HEK293T (cell line): ENCODE measurements at places on chromosomes 7 and 10.
A peak's percentile ranks its signal among the peaks of the same experiment; 100 is the strongest.

- DNase-seq: no peak
These were observed 36.8 kb downstream of the CTBP2 start for GRCh38 chr10:125123476-125124114.

DNA sequence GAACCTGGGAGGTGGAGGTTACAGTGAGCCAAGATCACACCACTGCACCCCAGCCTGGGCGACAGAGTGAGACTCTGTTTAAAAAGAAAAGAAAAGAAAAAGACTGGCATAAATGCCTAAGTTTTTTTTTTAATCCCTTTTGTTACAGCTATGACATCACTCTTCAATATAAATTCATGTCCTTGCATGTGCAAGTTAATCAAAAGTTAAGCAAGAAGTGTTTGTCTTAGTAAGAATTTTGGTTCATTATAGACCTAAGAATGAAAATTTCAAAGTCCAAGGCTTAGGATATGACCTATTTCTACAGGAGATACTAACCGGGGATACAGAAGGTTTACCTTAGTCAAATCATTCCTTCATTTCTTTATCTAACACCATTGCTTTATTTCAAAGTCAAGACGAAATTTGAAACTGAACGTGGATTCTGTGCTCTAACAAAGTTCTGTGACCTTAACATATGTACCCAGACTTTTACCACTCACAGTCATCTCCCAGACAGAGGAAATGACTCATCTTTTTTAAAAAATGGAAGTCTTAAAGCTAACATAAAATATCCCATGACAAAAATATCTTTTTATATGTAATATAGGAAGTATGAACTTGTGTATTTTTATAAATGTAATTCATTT, 29.3 kb upstream of the ITGB8 start:
- DNase-seq: no peak

- no peak for DNase-seq
These were observed 10.9 kb downstream of the SUFU start for GRCh38 chr10:102514487-102515311.

DNA sequence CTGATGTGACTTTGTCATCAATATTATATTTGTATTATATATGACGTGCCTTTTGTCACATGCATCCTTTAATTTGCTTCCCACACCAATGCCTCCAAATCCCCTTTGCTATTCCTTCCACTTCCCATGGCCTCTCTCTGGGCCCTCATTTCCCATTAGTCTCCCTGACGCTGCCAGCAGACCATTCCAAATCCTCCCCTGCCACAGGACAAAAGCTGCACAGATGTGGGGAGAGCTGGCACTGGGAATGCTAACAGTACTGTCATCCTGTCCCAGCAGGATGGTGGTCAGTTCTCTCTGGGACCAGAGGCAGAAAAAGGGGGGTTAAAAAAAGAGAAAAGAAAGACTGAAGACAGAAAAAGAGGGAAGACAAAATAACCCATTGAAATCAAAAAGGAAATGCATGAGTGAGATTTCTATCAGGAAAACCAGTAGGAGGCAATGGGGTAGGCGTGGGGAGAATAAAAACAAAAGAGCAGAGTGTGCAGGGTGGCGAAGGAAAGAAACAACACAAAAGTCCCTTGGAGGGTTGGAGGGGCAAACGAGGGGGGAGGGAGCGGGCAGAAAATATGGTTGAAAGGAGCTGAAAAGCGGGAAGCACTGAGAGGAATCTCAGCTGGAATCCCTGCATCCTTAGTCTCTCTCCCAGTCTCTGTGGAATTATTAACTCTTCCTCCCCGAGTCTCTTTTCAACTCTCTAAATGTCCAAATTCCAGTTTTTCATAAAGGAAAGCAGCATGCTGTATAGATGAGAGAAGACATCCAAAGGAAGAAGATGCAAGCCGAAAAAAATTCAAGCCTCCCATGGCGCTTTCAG, 59.2 kb upstream of the PTN start:
- DNase-seq: no peak

GRCh38 chr7:35705932-35706461, 11.1 kb upstream of the HERPUD2 start:
- DNase-seq: no peak

DNA sequence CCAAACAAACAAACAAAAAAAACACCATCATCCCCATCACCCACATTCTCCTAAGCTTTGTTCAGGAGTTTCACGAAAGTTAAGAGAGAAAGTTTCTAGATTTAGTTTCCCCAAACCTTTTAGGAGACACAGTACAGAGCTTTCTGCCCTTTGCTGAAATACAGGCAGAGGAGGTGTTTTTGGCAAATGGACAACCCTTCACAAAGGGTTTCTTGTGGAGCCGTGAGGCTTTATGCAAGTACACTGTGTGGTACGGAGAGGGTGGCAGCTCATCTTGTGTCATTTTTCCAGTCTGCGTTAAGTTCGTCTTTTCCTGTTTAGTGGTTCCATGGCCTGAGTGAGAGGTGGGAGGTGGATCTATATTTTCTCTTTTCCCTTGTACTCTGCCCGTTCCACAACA, 215.5 kb upstream of the PRKCQ start:
- DNase-seq: no peak

DNA sequence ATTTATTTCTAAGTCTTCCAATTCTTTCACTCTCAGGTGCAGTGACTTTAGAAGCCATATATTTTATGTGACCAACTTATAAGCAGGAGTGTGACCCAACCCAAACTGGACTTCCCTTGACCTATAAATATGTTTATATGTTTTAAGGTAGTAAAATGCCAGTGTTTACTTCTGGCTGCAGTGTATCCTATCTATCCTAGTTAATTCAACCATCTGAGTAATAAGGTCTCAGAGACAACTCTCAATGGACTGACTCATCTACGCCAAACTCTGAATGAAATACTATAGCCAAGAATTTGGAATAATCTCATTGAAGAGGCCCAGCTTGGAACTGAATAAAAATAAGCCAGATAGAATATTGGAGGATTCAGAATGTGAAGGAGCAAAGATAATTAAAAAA, 544.5 kb upstream of the SORCS1 start:
- no peak for DNase-seq

- no peak for DNase-seq
These were observed 373.2 kb downstream of the PLXNA4 start for GRCh38 chr7:132203021-132203420.

GRCh38 chr10:60367024-60367423, 22.7 kb downstream of the ANK3 start:
- no peak for DNase-seq

DNA sequence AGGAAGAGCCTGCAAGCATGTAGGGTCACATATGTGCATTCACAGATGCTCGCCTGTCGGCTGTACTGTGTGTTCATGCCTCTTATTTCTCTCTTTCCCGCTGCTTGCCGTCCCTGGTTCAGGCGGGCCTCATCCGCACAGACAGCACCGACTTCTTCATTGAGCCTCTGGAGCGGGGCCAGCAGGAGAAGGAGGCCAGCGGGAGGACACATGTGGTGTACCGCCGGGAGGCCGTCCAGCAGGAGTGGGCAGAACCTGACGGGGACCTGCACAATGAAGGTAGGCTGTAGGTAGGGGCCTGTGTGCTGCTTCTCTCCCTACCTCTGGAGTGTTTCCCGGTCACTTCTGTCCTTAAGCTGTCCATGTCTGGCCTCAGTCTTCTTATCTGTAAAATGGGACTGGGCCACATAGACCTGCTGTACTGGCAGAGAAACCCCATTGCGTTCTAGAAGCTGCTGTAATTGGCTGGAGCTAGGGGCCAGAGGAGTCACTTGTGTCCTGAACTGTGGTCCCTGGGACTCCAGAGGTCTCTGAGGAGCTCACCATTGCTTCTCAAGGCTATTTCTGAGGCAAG, 30.0 kb downstream of the ADAMTS14 start:
- DNase-seq: no peak

DNA sequence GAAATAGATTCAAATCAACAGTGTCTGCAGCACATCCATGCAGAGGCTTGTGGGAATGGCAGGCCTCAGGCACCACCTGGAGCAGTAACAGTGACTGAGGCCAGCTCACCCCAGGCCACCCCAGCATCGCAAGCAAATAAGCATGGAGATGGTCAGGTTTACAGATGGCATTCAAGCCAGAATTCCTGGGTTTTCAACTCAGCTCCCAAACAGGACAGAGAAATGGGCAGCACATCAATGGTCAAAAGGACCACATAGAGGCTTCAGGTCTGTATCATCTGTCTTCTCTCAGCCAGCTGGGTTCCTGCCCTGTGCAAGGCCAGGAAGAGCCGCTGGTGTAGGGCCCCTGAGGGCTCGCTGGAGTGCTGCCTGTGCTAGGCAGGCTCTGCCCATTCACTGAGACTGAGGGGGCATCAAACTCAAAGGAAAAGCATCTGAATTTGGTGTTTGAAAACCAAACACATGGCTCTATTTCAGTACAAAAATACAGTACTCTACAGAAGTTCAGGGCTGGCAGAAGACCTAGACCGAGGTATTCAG, 112.5 kb downstream of the KMT2E start:
- DNase-seq: no peak

- DNase-seq: peak; percentile 19
These were observed 24.9 kb downstream of the MTURN start for GRCh38 chr7:30159698-30160143.

- no peak for DNase-seq
These were observed 25.6 kb upstream of the MKX start for GRCh38 chr10:27771231-27771630.

- DNase-seq: peak; percentile 34
These were observed 160.9 kb upstream of the BMPER start for GRCh38 chr7:33744293-33745075.

DNA sequence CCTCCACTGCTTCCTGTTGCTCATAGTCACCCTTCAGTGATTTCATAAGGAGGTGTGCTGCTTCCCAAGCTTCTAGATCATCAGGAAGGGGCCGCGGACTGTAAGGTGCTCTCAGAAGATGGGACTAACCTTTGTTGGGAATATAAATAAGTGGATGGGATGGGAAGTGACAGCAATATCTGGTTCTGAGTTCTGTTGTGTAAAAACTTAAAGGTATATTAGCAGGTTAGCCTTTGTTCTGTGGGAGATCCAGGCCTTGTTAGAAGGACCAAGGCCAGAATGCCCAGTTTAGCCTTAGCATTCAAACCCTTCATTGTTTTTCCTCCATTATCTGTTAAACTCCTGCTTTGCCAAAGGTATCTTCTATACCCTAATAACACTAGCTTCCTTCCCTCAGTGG, 12.4 kb downstream of the BUB3 start:
- DNase-seq: no peak

DNA sequence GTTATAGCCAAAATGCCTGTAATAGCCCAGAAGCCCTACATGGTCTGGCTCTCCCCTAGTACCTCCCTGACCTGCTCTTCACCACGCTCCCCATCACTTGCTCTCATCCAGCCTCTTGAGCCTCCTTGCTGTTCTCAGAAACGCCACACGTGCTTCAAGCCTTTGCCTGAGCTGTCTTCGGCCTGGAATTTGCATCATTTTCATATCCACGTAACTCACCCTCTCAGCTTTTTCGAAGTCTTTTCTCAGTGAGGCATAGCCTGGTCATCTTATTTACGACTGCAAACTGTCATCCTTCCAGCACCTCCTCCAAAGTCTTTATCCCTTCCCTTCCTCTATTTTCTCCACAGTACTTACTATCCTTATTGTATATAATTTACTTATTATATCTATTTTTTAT, 151.0 kb upstream of the AHR start:
- DNase-seq: no peak

- no peak for DNase-seq
These were observed 35.3 kb downstream of the HTR7 start for GRCh38 chr10:90822508-90822907.
